G401 (cell line): ENCODE measurements at places on chromosomes 1 and 21.

DNA sequence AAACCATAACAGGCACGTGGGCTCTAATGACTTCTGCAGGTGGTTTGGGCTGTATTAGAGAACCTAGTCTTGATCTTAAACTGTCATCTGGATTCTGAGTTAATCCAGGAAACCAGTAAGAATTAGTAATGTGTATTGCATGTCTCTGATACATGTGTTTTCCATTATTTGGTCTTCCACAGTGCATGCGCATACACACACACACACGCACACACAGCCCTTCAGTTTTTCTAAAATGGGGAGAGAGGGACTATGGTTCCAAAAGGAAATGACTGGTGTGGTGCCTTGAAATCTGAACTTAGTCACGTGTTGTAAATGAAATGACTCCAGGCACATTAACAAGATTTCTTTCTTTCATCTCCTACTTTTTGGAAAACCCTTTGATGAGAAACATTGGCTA lies 67.6 kb downstream of the OLFML2B start:
- DNase-seq = no peak

- no peak for DNase-seq
Observed at GRCh38 chr1:83017701-83018100, 981.2 kb downstream of the TTLL7 start.

- DNase-seq = no peak
Observed at GRCh38 chr21:42384156-42384945, 11.5 kb downstream of the TMPRSS3 start.

DNA sequence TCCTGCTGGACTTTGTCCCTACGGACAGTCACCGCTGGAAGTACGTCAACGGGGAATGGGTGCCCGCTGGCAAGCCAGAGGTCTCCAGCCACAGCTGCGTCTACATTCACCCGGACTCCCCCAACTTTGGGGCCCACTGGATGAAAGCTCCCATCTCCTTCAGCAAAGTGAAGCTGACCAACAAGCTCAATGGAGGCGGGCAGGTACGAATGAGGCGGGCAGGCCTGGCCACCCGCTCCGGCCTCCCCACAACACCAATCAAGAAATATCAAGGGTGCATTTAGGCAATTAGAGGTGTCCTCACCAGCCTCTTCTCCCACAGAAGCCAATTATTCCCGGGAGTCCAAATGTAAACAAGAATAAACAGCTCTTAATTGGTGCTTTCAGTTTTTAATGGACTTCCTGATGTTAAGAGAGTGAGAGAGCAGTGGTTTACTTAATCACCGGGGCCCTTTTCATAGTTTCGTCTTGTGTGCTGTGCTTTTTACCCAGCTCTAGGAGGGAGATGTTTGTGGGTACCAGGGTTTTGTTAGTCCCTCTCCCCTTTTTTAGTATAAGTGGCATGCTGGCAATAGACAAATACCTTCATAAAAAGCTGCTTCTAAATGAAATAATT lies 10.7 kb downstream of the TBX19 start:
- DNase-seq = no peak

- DNase-seq = no peak
Observed at GRCh38 chr1:156276966-156277381, 5.7 kb downstream of the SMG5 start.

DNA sequence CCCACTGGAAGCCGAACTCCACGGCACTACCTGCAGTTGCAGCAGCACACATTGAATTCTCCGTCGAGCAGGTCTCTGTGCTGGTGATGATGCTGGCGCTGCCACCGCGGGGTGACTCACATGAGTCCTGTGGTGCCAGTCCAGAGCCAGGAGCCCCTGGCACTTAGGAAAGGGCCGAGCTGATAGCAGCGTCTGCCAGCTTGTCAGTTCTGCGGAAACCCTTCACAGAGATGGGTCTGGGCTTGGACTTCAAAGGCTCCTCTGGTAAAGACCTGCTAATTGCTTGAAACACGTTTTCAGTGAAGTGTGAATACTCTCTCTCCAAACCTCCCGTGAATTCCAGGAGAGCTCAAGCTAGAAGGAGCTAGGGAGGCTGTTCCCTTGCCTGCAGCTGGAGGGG lies 92.2 kb downstream of the GRIK3 start:
- DNase-seq = peak; percentile 58

DNA sequence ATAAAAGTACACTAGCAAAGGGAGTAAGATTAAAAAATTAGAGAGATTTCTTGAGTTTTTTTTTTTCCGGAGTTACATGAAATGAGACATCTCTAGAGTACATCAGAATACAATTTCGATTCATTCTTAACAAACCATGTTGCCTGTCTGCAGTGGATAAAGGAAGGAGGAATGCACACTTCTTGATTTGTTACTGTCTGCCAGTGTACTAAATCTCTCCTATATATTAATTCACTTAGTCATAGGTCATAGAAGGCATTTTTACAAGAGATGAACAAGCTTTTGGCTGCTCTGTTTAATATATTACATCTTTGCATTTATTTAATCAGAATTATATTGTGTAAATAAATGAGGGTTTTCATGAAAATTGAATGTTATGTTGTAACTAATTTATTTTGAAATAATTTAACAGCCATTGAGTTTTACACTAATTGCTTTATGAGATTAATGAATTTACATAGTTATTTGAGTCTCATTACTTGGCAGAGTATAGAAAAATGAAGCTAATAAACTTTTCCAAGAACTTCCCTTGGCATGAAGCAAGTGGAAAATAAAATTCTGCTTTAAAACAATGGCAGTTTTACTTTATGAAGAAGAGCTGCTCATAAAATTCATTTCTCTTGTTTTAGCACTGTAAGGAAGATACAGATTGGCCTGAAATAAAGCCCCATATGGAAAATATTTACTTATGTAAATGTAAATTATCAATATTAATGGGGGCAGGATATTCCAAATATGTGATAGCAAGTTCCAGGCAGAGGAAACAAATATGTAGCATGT lies 1284.7 kb downstream of the BRINP3 start:
- DNase-seq = no peak

DNA sequence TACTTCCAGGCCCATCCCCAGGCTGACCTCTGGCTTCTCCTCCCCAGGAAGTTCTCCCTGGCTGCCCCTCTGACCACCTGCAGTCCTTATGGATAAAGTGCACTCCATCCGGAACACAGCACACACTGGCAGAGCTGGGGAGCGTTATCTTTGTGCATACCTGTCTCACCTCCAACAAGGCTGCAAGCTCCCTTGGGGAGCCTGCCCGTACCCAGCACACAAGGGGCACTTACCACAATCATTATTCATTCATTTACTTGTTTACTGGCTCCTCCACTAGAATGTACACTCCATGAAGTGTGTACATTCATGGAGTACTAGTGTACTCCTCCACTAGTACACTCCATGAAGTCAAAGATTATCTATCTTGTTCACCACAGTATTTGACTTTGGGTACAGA lies 30.3 kb downstream of the GLIS1 start:
- DNase-seq = no peak

GRCh38 chr1:97281962-97282361 lies 560.4 kb downstream of the PTBP2 start:
- DNase-seq = no peak

- DNase-seq = no peak
Observed at GRCh38 chr1:2322581-2323211, 68.7 kb downstream of the MORN1 start.

DNA sequence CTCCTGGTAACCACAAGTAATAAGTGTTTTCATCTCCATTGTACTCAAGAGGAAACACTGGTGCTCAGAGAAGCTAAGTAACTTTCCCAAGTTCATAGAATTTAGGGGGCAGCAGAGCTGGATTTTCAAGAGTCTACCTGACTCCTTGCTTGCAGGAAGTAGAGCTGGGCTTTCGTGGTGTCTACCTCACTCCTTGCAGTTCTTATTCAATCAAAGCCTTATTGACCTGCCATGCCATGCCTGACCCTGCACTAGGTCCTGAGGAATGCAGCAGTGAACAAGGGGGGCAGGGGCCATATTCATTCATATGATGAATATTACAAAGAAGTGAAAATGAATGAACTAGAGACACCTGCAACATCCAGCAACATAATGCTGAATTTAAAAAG lies 93.3 kb downstream of the GLIS1 start:
- DNase-seq = no peak

DNA sequence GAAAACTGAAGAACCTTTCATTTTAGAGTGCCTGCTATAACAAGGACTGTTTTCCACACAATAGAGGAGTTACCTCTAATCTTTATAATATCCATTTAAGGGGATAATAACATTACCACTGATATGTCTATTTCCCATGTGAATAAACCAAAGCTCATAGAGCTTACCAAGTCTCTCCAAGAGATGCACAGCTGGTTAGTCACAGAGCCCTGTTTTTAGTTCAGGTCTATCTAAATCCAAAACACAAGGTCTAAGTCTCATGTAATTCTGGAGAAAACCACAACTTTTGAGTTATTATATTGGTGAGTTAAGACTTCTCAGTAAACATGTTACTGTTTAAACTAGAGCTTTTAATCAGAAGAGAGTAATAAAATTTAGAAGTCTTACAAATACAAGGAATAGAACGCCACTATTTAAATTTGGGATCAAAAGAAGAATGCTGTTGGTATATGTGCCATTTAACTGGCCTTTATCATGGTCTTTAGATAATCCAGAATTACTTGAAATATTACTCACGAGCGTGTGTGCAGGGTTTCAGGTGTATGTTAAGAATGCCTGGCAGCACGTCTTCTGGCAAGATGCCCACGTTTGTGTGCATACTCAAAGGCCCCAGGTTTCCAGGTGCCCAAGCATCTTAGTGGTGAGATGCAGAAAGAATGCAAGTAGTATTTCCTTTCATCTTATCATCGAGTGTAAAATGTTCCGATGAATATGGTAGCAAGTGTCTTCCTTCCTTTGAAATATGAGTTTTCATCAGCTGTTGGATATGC lies 190.6 kb downstream of the FMN2 start:
- peak; percentile 23 for DNase-seq

DNA sequence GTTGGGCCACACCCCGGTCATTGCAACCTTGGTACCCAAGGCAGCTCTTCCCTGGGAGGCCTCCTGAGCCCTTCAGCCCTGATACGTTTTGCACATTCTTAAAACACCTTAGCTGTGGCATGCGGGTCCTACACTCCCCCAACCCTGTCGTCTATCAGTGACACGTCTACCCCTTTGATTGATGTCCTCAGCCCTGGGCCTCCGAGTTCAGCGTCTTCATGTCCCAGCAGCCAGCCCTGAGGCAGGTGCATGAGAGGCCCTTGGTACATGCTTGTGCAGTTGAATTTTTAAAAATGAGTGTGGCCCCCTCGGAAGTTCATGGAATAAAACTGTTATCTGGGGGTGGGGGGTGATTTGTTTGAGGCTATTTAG lies 38.9 kb upstream of the ADARB1 start:
- DNase-seq = no peak

- no peak for DNase-seq
Observed at GRCh38 chr1:116558140-116558549, 12.7 kb downstream of the CD58 start.

GRCh38 chr21:38688068-38688467 lies 117.7 kb upstream of the ETS2 start:
- no peak for DNase-seq

GRCh38 chr21:45512626-45513002 lies 29.6 kb downstream of the SLC19A1 start:
- no peak for DNase-seq

- DNase-seq = no peak
Observed at GRCh38 chr1:56542651-56543050, 36.7 kb downstream of the PLPP3 start.

DNA sequence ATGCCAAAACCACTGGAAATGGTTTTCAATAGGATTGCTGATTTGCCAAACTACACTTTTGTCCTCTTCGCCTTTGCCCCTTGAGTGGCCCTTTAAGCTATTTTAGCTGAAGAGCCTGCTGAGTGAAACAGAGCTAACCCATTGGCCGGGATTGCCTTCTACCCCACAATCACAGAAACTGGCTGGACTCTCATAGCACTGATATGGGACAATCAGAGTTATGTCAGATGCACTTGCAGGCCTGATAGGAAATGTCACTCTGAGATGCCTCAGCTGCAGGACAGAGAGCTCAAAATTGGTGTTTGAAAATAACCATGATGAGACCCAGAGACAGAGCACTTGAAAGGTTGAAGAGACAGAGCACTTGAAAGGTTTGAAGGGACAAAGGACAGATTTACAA lies 354.4 kb downstream of the BRINP2 start:
- DNase-seq = no peak

DNA sequence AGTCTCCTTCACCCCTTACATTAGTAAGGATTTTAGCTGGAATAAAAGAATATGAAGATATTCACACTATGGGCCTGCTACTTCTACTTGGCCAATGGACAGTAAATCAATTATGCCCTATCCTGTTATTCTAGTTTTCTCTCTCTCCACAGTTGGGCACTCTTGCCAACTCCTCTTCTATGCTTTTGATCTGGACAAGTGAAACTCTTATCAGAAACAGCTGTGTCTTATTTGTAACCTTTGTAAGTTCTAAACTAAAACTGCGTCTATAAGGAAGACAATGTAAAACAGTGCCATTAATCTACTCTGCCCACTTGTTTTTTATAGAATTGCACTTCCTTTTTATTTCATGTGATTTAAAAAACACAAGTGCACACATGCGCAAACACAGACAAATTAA lies 244.0 kb upstream of the DMRTA2 start:
- DNase-seq = no peak

DNA sequence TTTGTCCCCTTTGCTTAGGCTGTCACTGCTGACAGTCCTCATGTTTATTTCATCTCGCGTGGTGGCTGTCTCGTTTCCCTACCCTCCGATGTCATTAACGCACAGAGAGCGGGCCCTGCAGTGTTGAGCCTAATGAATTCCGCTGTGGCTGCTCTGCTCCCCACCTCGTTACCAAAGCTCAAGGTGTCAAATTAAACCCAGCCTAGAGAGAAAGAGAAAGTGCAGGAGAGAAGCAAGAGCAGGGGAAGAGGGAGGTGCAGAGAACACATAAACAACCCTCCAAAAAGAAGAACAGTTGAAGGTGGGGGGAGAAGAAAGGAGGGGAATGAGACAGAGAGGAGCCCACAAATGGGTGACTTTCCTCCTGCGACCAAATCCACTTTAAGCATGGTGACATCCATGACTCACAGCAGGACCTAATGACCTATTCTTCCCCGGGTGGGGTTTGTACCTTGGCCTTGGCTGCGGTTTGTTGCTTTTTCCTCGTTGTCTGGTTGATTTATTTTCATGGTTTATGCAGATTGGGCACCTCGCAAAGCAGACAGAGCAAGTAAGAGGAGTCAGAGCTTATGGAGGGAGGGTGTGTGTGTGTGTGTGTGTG lies 92.5 kb downstream of the PBX1 start:
- DNase-seq = no peak

DNA sequence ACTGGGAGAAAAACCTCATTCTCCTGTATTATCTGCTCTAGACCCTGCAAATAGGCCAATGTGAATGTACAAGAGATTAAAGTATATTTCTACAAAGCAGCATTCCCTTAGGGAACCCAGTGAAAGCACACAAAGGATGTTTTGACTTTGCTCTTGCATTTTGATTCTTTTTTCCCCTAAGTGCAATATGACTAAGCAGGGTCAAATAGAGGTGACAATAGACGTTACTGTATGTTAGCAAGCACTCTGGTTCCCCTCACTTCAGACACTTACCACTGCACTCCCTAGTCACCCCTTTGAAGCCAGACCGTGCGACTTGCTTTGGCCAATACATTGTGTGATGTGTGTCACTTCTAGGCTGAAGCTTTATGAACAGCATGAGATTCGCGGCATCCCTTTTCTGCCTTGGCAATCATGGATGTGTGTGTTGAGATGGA lies 209.7 kb downstream of the RHOU start:
- DNase-seq = no peak

- no peak for DNase-seq
Observed at GRCh38 chr1:161324020-161324419, 9.8 kb downstream of the SDHC start.

GRCh38 chr1:8276173-8276914 lies 41.6 kb upstream of the SLC45A1 start:
- no peak for DNase-seq

- no peak for DNase-seq
Observed at GRCh38 chr1:18903291-18903756, 969 bp upstream of the ALDH4A1 start.
